Stimulated activated CD4-positive, alpha-beta T cell treated with anti-CD3 and anti-CD28 coated beads, TNF-alpha, amount 100 ng/mL, for 48 hours (primary cell): ENCODE measurements at places on chromosomes 16 and 17.
A peak's percentile ranks its signal among the peaks of the same experiment; 100 is the strongest.

DNA sequence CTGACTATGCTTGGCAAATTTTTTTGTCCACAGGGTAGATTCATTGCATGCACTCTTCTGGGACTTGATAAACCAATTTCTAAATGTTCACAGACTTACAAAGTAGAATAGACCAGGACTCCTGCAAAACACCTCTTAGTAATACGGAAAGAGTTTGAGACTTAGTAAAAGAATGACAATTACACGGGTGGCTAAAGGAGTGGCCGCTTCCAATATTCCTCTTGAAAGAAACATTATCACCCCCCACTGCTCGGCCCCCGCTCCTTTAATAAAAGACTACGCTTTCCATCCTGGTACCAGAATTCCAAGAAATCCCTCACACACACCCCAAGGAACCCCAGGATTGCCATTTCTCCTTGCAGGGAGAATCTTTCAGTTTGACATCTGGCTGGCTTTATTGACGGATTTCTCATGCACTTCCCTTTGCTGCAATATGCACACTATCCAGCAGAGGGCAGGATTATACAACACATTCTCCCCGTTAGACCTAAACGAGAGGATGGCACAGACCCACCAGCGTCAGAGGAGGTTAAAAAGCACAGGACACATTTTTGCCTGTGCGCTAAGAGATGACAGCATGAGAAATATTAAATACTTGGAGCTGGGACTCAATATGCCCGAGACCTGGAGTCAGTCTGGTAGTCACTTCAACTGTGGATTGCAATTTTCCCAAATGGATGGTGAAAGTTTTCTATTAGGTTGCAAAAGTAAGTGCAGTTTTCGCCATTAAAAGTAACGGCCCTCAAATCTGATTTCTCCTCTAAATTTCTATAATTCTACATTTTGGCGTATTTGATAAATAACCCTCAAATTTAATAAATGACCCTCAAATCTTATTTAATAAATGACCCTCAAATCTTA is 46.6 kb upstream of the NUDT7 start:
- DNase-seq = peak; percentile 13

DNA sequence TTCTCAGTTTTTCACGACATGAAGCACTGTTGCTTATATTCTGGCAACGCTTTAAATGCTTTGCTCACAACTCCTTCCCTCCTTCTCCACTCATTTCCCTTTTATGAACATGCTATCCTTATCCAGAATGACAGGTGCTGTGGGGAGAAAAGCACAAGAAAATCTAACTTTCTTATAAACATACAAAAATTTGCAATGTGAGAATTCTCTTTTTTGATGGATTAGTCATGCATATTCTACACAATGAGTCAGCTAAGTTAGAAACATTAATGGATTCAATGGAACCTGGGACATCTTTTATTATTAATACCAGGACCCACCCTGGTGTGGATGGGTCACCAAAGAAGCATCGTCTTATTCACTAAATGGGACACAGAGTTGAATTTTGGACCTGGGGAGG is 234.6 kb upstream of the CDH5 start:
- DNase-seq = no peak

DNA sequence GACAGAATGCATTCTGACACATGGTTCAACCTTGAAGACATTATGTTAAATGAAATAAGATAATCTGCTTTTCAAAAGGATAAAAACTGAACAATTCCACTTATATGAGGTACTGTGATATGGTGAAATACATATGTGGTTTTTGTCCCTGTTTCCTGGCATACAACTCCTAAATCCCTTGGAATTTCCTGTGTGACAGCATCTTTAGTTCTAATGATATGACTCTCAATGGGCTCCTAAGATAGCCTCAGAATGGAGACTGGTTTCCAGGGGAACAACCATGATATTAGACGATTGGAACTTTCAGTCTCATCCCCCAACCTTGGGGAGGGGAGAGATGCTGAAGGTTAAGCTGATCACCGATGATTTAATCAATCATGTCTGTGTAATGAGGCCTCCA is 37.7 kb upstream of the PHLPP2 start:
- DNase-seq = no peak

DNA sequence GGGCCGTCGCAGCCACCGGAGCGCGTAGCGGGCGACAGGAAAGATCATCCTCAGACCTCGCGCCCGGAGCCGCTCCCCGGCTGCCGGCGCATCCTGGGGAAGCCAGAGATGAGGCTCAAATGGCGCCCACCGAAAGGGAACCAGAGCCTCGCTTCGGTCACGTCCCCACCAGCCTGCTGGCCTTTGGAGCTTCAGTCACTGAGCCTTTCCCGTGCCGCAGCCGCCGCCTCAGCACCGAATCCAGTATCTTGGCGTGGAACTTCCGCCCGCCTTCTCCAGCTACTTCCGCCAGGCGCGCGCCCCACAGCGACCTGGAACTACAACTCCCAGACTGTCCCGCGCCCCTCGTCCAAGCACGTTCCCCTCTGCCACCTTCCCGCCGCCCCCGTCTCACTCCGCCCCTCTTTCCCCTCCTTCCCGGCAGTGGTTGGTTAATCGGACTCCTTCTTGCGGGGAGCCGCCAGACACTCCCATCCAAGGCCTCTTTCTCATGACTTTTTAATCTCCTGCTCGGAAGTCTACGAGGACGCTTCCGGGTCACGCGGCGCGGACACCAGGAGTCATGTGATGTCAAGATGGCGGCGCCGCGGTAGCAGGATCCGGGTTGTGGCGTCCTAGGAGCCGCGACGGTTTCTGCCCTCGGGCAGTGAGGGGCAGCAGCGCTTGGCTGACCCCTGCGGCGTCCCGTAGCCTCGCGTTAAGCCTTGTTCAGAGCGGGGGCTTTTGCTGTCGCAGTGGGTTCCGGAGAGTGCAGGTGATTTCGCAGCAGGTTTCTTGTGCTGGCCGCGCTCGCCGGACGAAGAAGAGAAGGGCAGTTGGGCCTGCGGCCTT is at the start of the genes SMCR8 and TOP3A:
SMCR8 (plus strand) TSS at position 563 of the 831 bp plus-strand sequence. CDS start 497 bp downstream, outside the sequence.
TOP3A (minus strand) TSS at position 264 of the 831 bp plus-strand sequence; CDS start at position 48, 216 bp downstream.
- peak; percentile 94 for DNase-seq

- DNase-seq = no peak
Measured at GRCh38 chr16:23082161-23082788, 67.0 kb downstream of the USP31 start.

DNA sequence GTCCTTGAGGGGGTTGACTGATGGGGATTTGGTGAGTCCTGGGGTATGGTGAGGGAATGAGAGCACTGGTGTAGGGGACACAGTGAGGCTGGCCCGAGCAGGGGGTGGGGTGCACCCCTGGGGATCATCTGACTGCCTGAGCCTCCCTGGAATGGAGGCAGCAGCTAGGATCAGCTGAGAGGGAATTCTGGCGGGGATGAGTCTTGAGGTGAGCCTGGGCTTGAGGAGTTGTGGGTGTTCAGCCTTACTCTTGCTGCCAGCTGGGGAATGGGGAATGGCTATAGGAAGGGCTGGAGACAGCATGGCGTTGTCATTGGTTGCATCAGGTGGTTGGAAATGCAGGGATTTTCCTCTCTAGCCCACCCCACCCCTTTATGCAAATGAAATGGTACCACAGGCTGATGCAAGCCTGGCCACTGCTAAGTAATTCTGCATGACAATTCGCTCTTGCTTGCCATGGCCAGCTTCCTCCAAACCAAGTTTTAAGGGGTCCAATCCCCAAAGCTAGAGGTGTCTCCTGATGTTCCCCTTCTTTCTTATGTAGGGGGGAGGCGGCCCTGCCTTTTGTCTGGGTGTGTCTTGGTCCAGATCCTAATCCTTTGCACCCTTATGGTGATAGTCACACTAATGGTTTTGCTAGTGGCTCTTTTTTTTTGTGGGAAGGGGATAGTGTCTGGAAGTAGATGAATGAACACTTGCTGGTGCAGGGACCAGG is 7.5 kb downstream of the NFE2L1 start:
- peak; percentile 27 for DNase-seq

DNA sequence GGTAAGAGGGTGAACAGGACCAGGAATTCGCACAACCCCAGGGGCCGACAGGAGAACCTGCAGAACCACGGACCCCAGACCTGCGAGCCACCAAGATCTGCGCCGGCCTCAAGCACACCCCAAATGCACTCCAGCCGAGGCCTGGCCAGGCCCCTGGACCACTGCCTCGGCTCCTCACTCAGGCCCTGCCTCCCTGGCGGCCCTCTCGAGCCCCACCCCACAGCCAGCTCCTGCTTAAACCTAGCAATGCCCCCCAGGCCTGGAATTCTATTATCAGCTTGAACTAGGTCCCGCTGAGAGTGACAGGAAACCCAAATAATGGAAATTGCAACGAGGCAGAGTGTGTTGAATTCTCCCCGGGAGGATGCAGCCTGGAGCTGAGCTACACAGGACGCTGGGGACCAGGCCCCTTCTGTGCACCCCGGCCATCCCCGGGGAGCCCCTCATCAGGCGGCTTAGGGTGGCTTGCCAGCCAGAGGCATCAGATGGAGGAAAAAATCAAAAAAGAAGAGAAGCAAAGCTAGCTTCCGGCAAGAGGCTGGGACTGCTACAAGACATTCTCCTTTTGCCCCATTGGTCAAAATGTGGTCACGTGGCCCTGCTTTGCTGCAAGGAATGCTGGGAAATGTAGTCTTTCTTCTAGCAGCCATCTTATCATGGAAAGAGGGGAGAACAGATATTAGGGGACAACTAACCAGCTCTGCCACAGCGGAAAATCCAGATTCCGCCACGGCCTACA is 2.4 kb upstream of the ENPP7 start:
- DNase-seq = peak; percentile 66

GRCh38 chr17:82112914-82113311 is 14.9 kb upstream of the FASN start:
- DNase-seq = no peak

- DNase-seq = no peak
Measured at GRCh38 chr17:59845595-59846393, 46.9 kb downstream of the TUBD1 start.
